ENCODE measurements at places on chromosomes 1 and 21.

DNA sequence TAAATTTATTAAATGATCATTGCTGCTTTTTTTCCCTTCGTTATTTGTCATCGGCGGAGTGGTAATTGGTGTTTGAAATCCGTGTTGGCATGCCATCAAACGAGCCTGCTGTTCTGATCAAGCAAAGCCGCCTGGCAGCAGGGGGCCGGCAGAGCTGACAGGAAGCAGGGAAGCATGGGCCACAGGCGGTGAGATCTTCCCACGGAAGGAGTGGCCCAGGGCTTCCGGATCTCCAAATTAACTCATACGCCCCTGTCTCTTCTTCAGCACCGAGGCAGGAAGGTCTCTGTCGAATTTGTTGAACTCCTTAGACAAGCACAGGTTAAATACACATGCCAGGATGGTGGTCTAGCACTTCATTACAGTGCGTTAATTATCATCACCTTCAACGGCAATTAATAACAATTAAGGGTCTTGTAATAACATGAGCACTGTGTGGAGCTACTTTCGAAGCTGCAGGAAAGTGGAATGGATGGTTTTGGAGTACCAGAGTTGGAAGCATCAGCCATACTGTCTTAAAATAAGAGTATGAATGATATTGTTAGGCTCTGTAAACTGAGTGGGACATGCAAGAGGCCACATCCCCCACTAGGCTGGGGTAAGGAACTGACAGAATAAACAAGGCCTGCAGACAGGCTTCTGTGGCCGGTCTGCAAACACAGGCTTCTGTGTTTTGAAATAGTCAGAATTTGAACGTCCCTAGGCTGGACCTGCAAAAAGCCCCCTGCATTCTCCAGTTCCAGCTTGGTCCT lies 199.4 kb upstream of the DAB1 start:
- DNase-seq = no peak

DNA sequence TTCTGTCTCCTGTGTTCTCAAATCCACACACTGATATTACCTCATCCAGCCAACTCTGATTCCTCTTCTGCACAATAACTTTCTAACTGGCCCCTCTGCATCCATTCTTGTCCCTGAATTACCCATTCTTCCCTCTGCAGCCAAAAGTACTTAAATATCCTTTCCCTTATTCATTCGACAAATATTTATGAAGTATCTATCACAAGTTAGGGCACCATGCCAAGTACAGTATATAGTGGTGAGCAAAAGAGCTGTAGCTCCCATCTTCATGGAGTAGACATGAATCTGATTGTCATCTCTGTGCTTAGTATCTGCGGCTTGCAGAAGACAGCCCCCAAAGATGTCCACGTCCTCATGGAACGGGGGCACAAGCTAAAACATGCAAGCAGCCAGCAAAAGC lies 316.8 kb downstream of the SETD4 start:
- DNase-seq = peak; percentile 71

GRCh38 chr21:27817074-27817473 lies 850.2 kb upstream of the ADAMTS5 start:
- no peak for DNase-seq

GRCh38 chr1:69401879-69402278 lies 165.8 kb upstream of the LRRC7 start:
- peak; percentile 5 for DNase-seq

- DNase-seq = peak; percentile 39
Observed at GRCh38 chr1:13781907-13782633, 82.1 kb downstream of the PRDM2 start.

DNA sequence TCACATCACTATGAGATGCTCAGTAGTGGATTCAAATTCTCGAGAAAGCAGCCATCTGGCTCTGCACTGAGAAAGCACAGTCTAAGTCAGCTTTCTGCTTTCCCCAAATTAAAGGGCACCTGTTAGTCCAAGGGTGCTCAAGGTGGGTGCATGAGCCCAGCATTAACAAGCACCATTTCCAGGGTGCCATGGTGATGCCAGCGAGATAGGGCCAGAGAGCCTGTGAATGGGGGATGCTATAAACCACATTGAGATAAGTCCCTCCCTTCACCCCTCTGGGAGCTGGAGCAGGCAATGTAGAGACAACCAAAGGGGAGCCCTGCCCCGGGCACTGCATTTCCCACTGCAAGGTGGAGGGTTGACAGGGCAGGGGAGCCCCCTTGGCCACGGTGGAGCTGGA lies 568.2 kb downstream of the AJAP1 start:
- DNase-seq = no peak

DNA sequence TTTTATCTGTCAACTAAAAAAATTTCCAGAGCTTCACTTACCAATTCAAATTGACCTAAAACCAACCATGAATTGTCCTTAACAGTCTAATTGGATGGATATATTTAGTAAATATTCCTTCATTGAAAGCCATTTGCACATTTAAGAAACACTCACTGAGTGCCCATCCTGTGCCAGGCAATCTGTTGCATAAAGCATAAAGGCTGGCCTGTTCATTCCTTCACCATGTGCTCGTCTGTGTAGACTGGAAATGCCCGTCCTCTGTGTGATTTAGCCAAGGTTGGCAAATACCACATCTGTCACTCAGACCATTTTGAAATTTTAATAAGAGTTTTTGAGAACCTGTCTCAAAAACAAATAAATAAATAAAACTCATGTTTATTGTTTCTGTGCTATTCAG lies 57.1 kb downstream of the ZNF684 start:
- no peak for DNase-seq

GRCh38 chr1:35326246-35326866 lies 57.8 kb downstream of the ZMYM4 start:
- no peak for DNase-seq

DNA sequence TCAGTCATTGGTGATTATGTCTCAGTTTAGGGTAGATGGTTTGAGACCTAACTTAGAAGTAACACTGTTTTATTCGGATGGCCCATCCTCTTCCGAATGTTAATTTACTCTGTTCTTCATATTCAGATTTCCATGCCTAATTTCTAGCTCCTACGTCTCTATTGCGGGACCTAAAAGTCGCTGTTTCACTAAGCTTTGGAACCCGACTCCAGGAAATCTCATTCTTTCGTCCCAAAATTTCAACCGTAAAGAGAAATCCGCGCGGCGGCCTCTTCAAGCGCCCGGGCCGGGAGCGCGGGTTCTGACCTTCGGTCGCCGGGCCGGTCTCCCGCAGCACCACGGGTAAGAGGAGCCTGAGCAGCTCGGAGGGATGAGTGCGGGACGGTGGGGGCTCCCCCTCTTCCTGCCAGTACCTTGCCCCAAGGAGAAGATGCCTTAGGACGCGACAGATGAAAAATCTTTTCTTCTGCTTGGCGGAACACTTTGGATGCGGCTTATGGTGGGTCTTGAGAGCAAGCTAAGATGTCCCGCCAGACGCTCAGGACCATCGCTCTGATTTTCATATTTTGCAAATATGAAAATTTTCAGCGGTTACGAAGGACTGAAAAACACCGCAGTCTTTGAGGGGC lies 128.7 kb downstream of the PPIAL4G start:
- no peak for DNase-seq

- DNase-seq = peak; percentile 47
Observed at GRCh38 chr1:43776043-43776761, 68.9 kb downstream of the ST3GAL3 start.

DNA sequence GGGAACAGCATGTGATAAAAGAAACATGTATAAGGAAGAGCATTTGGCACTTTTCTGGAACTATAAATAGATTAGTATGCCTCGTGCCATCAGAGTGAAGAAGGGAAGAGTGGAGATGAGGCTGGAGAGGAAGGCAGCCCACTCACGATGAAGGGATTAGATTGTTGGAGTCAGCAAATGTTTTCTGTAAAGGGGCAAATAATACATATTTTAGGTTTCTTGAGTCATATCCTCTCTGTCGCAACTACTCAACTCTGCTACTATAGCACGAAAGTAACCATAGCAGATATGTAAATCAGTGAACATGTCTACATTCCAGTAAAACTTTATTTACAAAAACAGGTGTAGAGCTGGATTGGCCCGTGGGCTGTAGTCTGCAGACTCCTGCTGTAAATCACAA lies 147.8 kb downstream of the TENT5C start:
- DNase-seq = peak; percentile 50

DNA sequence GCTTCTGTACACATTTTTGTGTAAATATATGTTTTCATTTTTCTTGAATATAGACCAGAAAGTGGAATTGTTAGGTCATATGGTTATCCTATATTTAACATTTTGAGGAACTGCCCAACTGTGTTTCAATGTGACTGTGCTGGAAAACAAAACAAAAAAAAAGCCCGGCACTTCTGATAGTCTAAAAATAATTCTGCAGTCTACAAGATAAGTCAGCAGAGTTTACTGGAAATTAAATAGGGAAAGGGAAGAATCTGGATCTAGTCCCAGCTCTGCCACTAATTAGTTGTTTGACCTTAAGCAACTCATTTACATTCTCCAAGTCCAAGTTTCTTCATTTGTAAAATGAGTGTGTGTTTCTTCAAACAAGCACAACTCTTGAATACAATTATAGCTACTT lies 869.1 kb upstream of the B3GALT2 start:
- DNase-seq = no peak

DNA sequence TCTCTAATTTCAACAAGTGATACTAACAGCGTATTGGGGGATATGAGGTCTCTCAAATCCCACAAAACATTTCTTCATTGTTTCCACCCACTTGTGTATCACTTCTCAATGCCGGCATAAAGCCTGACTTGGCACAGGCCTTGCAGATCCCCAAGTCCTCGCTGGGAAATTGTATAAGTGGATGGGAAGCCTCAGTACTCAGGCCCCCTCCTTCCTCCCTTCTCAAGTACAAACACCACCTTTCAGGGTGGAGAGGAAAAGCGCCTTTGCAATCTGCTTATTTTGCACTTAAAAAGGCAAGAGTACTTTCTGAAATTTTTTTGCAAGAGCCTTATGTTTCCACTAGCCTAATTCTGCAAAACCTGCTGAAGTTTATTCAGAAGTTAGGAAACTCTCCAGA lies 25.8 kb upstream of the KLHDC8A start:
- no peak for DNase-seq

DNA sequence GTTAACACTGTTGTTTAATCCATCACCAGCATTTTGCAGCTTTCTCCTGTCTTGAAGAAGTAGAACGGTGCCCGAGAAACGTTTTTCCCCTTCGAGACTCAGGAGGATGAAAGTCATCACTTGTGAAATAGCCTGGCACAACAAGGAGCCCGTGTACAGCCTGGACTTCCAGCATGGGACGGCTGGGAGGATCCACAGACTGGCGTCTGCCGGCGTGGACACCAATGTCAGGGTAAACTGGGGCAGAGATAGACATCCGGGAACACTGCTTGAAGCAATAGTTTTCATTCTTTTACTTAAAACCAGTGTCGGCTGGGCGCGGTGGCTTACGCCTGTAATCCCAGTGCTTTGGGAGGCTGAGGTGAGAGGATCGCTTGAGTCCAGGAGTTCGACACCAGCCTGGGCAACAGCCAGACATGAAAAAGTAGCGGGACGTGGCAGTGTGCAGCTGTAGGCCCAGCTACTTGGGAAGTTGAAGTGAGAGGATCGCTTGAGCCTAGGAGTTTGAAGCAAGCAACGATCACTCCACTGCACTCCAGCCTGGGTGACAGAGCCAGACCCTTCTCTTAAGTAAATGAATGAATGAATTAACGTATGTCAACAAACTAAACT lies 945 bp downstream of the CHAF1B start:
- peak; percentile 20 for DNase-seq

DNA sequence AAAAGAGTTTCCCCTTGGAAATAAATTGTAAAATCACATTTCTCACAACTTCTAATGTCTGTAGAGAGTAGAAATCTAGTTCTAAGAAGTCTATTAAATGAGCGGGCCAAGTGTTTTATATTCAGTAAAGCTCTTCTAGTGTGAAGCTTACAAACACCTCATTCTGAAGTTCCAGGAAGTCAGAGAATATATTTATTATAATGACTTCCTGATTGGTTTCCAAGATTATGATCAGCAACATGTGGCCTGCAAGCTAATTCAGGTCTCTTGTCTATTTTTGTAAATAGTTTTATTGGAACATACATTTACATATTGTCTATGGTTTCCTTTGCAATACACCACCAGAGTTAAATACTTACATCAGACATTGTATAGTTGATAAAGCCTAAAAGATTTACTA lies 603.9 kb downstream of the AMY1C start:
- no peak for DNase-seq

- peak; percentile 22 for DNase-seq
Observed at GRCh38 chr1:28428990-28429520, 59.5 kb downstream of the PHACTR4 start.

DNA sequence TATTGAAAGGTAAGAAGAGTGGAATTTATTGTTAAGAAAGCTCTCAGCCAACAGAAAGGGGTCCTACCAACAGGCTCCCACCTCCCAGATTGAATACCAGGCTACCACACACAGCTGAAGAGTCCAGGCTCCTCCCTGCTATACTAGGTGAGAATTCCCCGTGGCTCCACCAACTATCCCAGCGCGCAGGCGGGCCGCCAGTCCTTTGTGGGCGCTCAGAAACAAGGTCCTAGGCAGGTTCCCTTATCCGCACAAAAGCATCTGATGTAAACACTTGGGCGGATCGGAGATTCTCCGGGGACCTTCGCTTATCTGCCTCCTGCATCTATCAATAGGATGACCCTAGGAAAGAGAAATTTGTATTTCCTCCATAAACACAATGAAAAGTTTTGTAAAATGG lies 423.9 kb upstream of the ADGRL4 start:
- no peak for DNase-seq

DNA sequence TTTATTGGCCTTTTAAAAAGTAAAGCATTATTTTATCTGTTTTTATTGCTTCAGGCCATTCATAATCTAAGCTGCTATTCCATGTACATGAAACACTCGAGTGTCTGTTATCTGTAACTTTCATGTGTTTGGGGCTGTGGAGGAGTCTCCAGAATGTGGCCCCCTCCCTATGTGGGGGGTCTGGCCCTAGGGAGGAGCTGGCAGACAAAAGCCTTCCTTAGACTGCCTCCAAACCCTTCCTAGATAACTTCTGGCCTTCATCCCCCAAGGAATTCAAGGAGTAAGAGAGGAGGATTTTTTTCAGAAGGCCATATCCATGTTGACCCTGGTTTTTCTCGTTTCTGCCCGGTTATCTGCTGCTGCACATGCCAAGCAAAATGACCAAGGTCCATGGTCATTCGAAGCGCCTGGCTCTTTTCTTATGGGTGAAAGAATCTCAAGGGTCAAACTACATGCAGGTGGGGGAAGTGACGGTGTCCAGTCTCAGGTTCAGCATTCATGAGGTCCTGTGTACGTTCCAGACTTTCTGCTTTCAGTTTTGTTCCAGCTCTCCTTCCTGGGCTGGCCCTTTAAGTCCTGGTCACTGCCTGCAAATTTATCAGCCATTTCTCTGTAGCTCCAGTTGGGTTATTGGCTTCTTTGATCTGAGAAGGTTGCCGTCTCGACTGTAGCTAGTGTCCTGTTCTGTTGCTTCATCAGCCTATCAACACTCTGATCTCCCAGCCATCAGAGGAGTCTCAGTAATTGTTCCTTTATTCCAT lies 8.3 kb downstream of the TENT5C start:
- no peak for DNase-seq

GRCh38 chr21:18468790-18469189 lies 65.2 kb upstream of the TMPRSS15 start:
- DNase-seq = no peak

DNA sequence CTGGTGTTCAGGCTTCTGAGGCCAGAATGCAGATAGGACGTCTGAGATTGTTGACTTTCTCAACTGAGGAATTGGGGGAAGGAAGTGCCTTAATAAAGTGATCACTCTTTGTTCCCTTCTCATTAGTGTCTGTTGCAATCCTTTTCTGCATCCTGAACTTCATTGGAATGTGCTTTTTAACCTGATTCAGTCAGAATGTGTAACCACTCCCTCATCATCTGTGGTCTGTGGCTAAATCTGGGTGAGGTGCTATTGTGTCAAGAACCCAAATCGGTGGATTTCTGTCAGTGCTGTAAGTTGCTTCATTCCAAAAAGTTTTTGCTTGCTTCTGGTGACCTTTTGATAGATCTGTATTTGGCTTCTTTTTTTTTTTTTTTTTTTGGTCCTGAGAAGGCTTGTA lies 38.2 kb downstream of the ARID1A start:
- DNase-seq = peak; percentile 54
